ENCODE measurements at places on chromosomes 6 and 20.

DNA sequence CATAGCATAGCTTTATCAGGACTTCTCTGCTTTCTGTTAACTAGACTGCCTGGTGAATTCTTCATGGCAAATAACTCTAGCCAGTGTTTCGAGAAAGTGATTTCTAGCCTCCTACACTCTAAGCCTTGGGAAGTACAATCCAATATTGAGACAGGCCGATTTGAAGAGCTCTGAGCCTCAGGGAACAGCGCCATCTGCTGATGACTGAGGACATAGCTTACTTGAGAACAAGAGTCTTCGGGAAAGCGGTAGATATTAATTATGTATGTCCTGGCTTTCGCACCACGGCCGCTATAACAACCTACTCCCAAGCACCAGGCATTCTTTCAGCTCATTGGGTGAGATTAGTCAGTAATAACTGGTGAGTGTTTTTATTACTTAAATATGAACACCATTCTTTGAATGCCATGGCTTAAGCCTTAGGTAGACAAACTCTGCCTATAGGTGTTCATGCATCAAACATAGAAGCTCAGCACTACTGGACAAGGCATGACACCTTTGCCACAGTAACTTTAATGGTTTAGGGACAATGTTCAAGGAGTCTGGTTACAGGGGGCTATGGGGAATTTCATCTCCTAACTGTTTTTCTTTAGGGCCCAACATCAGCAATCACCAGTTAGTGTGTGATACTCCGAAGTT, 518.6 kb downstream of the BMP2 start:
- DNase-seq: peak; percentile 21

DNA sequence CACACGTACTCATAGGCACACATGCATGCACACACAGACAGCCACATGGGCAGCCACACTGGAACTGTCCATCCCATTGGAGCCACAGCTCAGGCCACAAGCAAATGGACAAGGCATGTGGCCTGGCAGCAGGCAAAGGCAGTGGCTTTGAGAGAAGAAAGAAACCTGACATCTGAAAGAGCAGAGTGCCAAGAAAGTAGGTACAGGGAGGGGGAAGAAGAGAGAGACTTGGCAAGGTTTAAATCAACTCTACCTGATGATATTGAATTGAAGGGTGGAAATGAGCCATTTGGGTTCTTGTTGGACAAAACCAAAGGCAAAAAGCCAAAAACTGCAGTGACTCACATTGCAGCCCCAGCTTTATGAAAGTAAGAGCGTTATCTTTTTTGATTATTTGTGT, 142.7 kb downstream of the PCSK2 start:
- DNase-seq: no peak

DNA sequence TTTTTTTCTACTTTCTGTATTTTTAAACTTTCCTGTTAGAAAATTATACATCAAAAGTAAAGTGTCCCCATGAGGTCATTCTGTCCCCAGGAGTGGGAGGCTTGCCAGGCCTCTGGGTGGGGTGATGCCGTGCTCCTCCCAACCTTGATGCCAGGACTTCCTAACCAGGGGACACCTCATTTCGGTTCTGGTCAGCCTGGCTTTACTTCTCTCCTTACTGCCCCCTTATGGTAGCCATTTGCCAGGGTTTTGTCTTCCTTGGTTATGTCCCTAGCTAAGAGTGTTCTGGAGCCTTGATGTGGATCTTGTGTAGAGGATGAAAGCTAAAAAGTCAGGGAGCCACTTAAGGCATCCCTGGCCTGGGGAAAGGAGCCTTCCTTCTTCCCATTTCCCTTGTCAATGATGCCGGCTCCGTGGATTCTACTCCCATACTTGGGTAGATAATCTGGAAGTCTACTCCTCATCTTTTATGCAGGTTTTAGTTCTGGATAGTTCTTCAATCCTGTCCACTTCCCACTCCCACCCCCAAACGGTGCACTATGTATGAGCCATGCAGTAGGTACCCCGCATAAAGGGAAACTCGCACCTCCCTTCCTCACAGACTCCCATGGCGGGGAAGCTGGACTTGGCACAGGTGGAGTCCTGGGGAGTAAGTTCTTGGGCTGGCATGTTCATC, 164.1 kb upstream of the SALL4 start:
- peak; percentile 9 for DNase-seq

GRCh38 chr6:168885196-168885595, 368.4 kb downstream of the THBS2 start:
- DNase-seq: no peak

DNA sequence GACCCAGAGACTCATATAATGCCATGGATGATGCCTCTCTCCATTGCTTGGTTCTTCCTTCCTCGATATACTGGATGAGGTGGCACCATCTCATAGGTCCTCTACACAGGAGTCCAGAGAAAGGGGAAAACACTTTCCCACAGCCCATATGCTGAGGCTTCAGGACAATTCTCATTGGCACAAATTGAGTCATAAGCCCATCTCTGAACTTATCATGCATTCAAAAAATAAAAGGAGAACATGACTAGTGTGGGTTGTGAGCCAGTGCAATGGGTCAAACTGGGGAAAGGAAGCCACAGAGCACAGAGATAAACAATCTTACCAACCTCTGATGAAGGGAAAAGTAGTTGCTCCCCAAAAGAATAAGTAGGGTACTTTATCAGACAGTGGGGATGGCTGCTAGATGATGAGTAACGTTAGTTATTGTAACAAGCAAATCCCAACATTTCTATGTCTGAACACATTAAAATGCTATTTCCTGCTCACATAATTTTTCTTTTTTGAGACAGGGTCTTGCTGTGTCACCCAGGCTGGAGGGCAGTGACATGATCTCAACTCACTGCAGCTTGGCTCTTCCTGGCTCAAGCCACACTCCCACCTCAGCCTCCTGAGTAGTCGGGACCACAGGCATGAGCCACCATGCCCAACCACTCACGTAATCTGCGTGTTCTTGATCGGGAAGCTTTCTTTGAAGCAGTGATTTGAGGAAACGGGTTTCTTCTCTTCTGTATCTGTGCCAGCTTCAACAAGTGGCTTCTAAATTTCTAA, 27.0 kb downstream of the SOD2 start:
- no peak for DNase-seq

- peak; percentile 62 for DNase-seq
Observed at GRCh38 chr6:30884521-30885480, 482 bp downstream of the DDR1 start.

DNA sequence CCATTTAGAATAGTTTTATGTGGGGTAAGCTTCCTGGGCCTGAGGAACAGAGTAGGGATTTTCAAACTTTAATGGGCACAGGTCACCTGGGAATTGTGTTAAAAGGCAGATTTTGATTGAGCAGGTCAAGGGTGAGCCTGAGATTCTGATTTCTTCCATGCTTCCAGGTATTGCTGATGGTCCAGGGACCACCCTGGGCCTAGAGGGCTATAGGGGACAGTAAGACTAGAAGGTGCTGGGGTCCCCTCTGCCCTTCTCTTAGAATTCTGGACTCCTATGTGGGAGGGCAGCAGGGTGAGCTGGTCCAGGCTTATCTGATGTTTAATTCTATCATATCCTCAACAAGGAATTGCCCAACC, 2.6 kb downstream of the DDR1 start:
- no peak for DNase-seq

- DNase-seq: no peak
Observed at GRCh38 chr6:50128420-50129005, 78.8 kb upstream of the DEFB112 start.

DNA sequence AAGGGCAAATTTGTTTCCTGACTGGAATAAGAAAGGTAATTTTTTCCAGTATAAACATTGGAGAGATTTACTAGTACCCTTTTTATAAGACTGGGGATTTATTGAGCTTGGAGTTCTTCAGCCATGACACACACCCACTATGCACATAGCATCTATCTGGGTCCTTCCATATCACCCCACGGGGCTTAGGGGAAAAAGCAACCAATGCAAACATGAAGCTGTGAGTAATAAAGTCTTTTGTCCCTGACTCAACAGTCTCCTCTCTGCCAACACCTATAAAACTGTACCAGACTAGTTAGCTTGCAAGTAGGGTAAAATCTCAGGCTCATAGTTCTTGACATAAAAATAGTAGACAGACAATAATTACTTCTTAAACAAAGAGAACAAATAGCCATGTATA, 23.4 kb downstream of the COL21A1 start:
- no peak for DNase-seq

- no peak for DNase-seq
Observed at GRCh38 chr6:135097172-135097571, 42.5 kb upstream of the HBS1L start.

DNA sequence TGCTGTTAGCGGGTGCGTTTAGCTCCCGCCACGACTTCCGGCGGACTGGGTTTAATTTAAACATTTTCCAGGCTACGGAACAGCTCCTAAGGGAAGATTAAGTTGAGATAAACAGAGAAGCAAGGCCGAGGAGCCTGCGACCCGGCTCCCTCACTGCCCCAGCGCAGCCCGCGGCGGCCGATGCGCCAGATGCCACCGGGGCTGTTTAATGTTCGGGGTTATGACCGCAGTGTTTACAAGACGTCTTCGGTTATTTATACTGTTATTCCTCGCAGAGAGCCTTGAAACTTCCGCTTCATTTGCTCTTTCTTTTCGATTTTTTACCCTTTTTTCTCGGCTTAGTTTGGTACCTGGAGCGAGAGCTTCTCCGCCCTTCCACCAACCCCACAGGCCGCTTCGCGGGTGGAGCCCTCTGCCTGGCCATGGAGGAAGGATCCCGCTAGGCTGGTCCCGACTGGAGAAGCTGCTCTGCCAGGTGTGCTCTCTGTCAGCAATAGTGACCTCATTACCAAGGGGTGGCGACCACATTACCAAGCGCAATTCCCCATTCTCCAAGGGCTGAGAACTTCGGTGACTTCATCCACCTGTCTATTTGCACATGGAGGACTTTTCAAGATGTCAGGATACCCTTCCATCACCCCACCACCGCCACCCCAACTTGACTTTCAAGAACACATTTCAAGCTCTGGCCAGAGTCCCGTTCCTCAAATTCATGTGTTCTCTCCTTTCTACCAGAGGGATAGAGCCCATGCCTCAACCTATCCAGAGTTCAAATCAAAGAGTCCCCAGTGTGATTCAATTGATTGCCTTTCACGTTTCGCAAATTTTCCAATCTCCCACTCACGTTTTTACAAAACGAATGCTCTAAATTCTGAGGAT, 4.1 kb downstream of the TCF21 start:
- no peak for DNase-seq

GRCh38 chr6:159174263-159174969, 5.2 kb downstream of the FNDC1 start:
- peak; percentile 78 for DNase-seq

- no peak for DNase-seq
Observed at GRCh38 chr6:13415283-13415682, 72.1 kb downstream of the GFOD1 start.

- no peak for DNase-seq
Observed at GRCh38 chr6:101826269-101826668, 432.8 kb downstream of the GRIK2 start.

DNA sequence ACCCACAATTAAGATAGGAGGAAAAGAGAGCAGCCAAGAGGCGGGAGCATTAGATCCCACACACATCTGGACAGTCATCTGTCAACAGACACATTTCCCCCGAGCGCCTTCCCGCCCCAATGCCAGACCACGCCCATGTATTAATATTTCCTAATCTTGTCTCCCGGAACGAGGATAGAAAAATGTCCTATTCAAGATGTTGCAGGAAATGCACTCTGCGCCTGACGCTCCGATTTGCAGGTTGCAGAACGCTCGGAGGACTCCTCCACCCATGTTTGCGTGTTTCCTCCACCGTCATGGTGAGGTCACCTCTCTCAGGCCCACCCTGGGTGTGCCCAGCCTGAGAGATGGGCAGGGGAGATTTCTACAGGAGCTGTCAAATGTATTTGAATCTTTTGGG, 215.2 kb downstream of the TAF4 start:
- DNase-seq: no peak

GRCh38 chr6:42410861-42411260, 40.9 kb downstream of the TRERF1 start:
- no peak for DNase-seq

DNA sequence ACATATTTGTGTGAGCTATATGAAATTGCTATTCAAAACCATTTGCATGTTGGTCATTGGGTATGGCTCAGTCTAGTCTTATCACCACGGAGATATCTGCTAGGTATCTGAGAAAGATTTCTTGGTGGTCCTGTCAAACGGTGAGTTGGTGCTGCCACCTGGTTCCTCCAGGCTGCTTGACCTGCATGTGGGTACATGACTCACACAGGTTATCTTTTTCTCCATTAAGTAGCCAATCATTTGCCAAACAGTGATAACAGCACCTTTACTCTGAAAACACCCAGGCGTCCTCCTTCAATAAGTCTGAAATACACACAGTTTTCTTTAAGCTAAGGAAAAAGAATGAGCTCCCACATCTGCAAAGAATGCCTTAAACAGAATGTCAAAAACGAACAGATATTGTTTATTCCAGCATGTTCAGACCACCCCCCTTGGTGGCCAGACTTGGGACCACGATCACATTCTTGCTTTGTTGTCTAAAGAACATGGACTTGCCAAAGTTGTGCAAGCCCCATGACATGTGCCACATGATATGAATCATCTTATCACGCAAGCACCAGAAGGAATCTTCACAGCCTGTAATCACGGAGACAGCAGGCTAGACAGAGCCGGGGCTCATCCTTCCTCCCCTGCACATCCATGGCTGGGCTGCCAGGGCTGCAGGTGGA, 200.7 kb upstream of the THBS2 start:
- no peak for DNase-seq

DNA sequence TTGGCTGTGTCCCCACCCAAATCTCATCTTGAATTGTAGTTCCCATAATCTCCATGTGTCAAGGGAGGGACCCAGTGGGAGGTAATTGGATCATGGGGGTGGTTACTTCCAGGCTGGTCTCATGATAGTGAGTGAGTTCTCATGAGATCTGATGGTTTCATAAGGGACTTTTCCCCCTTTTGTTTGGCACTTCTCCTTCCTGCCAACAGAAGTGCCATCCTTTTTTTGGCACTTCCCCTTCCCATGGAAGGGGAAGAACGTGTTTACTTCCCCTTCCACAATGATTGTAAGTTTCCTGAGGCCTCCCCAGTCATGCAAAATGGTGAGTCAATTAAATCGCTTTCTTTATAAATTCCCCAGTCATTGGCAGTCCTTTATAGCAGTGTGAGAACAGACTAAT, 18.0 kb upstream of the PI3 start:
- DNase-seq: no peak

GRCh38 chr6:85669735-85670194, 27.1 kb upstream of the SYNCRIP start:
- peak; percentile 34 for DNase-seq
